ENCODE measurements at places on chromosomes 4 and X. TPM values are rescaled to one million over a fixed set of nuclear protein-coding genes. Genes with fewer than 3 reads are reported as not detected.

Gene TDO2
- not detected for total RNA-seq

DNA sequence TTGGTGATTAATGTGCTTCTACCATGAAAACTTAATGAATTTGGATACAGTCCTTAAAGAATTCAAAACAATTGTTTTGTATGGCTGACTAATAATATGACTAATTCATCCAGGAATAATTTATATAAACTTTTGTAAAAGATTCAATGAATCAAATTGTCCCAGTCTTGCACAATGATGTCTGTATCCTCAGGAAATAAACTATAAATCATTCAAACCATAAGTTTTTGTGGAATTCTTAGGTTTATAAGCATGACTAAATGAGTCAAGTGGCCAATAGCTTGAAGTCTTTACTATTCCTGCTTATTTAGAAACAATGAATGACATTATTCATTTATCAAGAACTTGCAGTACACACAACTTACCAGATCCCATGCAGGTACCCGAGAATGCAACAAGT is 935.0 kb upstream of the INTU start:
- H3K27me3 ChIP-seq = no peaks in the 10 kb centered on the region
- no peak overlapping the region for H3K4me3 ChIP-seq
- DNase-seq = no peak
- peaks cover 1% of the 10 kb centered on the region for H3K4me1 ChIP-seq
- no peak overlapping the region for H3K27ac ChIP-seq

DNA sequence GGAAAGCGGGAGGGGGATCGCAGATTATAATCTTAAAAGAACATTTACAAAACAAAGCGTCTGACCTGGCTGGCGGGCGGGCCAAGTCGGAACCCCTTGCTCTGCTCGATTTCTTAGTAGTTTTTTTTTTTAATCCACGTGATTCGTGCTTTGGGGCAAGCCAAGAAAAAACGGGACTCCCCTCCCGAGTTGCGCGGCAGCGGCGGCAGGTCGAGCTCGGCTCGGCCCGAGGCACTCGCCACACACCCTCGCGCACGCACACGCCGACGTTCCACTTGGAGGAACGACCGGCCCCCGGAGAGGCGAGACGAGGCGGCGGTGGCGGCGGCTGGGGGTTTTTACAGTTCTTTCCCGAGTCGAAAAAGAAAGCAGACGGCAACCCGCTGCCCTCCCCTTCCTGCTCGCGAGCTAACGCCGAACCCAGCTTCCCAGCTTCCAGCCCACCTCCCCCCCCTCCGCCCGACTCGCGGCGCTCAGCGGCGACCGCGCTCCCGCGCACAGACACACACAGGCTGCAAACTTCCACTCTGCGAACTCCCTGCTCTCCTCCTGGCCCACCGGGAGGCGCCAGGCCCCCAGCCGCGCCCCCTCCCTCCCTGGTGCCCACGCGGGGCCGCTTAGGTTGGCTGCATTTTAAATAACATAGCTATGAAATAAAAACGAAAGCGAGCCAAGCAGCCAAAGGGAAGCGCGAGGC is 1.2 kb downstream of the BCOR start:
- no peaks in the 10 kb centered on the region for H3K27me3 ChIP-seq
- peak overlapping the region; percentile 52 for H3K4me3 ChIP-seq
- H3K36me3 ChIP-seq = no peaks in the 10 kb centered on the region
- peak; percentile 38 for DNase-seq
- peak overlapping the region; percentile 78 for H3K27ac ChIP-seq

- H3K27me3 ChIP-seq = no peaks in the 10 kb centered on the region
- no peaks in the 10 kb centered on the region for H3K36me3 ChIP-seq
- H3K27ac ChIP-seq = no peak overlapping the region
- DNase-seq = no peak
Measured at GRCh38 chr4:56971383-56971782, 6.0 kb downstream of the NOA1 start.

Gene TMEM131L
- total RNA-seq = 7.7 TPM

Gene IQCM
- not detected for total RNA-seq

Measured in ovary (tissue), 10 donors.